RWPE2 (cell line): ENCODE measurements at places on chromosomes 12 and 14.

GRCh38 chr12:62466018-62466593 is 520 bp upstream of the MON2 start:
- no peak for DNase-seq

DNA sequence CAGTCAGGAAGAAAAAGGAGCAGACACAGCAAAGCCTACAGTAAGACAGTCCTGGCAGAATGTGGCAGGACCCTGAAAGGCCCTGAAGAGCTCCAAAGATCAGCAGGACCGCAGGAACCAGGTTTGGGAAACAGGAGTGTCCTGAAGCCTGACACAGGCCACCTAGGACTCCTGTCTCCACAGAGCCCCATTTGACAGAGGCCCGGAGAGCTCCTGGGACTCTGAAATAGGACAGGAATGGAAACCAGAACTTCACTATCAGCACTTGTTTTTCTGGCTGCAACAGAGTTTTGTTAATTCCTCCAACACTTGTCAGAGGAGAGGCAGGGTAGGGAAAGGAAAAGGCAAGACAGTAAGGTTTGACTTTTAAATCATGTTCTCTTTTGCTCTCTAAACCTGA is 12.9 kb downstream of the STXBP6 start:
- no peak for DNase-seq

- no peak for DNase-seq
These were observed 1013.6 kb downstream of the FLRT2 start for GRCh38 chr14:86543521-86543920.

GRCh38 chr12:3173912-3174311 is 96.7 kb downstream of the TSPAN9 start:
- no peak for DNase-seq

DNA sequence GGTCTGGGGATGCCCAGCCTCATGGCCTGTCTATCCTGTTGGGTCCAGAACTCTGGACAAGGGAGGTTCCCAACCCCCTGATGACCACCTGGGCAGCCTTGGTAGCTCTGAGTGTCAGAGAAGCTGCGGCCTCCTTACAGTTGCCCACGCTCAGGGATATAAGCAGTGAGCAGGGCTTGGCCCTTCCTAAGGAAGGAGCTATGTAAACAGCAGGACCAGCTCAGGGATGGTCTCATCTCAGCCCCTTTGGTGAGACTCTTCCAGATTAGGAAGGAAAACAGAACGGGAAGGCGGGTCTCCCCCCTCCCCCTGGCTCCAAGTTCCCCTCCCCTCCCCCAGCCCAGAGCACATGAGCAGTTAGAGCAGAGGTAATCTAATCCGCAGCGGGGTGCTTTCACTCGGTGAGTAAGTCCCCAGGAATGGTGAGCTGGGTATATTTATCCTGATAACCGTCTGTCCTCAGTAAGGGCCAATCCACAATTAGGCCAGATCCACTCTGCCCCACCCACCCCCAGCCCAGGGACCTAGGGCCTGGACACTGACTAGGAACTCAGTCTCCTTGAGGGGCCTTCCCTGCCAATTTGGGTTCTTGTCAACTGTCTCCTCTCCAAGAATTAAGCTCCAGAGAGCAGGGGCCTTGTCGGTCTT is 29.5 kb upstream of the RPLP0 start:
- peak; percentile 92 for DNase-seq

GRCh38 chr12:43107026-43107775 is 444.8 kb downstream of the ADAMTS20 start:
- DNase-seq = no peak

DNA sequence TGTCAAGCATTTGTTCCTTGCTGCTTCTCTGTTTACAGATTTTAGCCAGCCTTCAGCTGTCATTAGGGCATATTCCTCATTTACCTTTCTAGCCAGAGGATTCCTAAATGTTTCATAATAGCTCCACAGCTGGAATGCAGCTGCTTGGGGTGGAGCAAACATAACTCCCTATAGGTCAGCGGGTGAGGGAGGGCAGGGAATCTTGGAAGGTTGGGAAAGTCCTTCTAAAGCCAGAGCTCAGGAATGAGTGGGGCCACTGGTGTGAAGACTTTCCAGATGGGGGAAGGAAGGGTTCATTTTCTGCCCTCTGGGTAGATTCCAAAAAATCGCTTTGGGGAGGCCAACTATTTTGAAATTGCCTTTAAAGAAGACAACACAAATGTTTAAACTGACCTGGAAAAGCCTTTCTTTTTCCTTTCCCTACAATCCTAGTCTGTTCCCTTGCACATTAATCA is 16.3 kb upstream of the IRF2BPL start:
- DNase-seq = no peak

GRCh38 chr14:66069036-66069435 is 417.1 kb upstream of the CCDC196 start:
- no peak for DNase-seq

- DNase-seq = no peak
These were observed 1535.9 kb upstream of the FLRT2 start for GRCh38 chr14:83994020-83994419.

DNA sequence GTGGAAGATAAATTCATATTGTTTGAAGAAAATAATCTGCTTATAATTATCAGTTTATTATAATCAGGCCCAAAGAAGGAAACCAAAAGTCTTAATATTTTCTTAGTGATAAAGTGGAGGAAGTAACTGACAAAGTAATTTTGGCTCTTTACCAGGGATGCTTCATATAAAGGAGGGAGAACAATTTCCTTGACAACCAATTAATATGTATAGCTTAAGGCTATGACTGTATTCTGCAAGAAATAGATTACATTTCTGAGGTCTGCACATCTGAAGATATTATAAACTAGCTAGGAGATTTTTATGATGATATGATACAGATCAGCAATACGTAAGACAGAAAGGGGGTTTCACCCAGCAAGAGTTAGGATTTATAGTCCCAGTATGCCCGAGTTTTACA is 90.8 kb downstream of the BICD1 start:
- no peak for DNase-seq

GRCh38 chr12:1496162-1496900 is 98.0 kb downstream of the FBXL14 start:
- peak; percentile 62 for DNase-seq

- no peak for DNase-seq
These were observed 84.5 kb upstream of the AMN1 start for GRCh38 chr12:31813305-31813704.

DNA sequence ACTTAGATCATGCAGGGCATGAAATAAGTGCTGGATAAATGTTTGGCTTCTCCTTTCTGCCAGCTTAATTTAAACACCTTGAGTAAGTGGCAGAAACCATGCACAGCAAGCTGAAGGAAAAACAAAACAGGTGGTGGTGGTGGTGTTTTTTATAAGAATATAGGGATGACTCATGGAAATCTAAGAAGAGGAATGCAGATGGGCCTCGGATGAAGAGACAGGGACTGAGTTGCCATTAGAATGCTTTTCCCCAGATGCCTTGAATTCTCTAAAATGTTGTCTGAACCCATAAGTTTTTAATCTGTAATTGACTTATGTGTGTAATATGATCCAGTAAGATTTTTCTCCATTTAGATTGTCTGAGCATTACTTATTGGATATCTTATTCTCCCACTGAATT is 93.1 kb upstream of the ZDHHC17 start:
- DNase-seq = no peak

- DNase-seq = peak; percentile 50
These were observed 1.4 kb downstream of the HMGA2 start for GRCh38 chr12:65825507-65826352.

GRCh38 chr14:101726295-101726953 is 35.1 kb upstream of the PPP2R5C start:
- no peak for DNase-seq

DNA sequence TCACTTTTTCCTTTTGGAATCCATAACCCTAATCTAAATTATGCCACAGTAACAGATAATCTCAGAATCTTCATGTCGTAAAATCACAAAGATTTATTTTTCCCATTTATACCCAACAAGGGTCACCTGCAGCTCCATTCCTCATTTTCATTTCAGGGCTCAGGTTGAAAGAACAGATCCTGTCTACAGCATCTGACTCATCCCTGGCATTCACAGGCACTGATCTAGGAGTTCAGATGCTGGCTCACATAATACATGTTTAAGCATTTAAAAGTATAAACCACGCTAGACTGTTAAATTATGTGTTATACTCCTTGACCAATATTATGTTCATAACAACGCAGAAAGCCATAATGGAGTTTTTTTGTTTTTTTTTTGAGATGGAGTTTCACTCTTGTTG is 58.3 kb downstream of the STON2 start:
- no peak for DNase-seq

DNA sequence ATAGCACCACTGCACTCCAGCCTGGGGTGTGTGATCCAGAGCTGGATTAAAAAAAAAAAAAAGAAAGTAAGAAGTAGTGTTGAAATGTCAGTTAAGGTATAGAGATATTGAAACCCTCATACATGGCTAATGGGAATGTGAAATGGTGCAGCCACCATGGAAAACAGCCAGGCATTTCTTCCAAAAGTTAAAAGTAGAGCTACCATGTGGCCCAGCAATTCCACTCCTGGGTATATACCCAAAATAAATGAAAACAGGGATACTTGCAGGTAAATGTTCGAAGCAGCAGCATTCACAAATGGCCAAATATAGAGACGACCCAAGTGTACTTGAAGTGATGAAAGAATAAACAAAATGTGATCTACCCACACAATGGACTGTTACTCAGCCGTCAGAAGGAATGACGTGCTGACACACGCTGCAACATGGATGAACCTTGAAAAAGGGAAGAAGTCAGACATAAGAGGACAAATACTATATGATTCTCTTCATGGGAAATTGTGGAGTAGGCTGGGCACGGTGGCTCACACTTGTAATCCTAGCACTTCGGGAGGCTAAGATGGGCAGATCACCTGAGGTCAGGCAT is 15.2 kb downstream of the IL31 start:
- DNase-seq = no peak

DNA sequence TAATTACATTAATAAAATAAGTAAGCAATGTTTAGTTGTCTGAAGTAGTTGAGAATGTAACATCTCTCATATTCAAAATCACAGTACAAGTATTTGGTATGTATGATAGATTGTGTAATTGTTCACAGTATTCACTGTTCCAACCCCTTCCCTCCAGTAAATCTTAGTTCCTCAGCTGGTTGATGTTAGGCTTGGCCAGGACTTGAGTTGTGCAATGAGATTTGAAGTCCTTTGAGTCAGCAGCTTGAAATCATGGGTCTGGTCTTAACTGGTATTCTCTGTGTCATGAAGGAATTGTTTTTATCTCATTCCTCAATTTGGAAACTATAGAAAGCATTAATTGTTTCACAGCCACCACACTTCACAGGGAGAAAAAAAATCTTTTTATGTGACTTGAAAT is 477.1 kb downstream of the FSCB start:
- DNase-seq = no peak

DNA sequence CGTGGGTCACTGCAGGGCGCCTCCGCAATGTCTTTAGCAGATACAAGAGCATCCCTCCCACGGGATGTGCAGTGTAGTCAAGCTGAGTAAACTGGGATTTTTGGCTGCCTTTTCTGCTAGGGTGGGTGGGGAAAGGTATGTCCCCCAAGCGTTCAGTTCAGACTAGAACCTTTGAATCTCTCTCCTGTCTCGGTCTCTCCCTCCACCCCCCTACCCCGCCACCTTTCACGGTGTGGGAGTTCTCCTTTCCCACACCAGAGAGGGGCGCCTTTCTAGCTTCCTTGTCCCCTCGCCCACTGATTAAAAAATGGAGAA is 525 bp upstream of the FAR2 start:
- DNase-seq = no peak

- DNase-seq = no peak
These were observed 43.4 kb downstream of the RIN3 start for GRCh38 chr14:92556863-92557543.

DNA sequence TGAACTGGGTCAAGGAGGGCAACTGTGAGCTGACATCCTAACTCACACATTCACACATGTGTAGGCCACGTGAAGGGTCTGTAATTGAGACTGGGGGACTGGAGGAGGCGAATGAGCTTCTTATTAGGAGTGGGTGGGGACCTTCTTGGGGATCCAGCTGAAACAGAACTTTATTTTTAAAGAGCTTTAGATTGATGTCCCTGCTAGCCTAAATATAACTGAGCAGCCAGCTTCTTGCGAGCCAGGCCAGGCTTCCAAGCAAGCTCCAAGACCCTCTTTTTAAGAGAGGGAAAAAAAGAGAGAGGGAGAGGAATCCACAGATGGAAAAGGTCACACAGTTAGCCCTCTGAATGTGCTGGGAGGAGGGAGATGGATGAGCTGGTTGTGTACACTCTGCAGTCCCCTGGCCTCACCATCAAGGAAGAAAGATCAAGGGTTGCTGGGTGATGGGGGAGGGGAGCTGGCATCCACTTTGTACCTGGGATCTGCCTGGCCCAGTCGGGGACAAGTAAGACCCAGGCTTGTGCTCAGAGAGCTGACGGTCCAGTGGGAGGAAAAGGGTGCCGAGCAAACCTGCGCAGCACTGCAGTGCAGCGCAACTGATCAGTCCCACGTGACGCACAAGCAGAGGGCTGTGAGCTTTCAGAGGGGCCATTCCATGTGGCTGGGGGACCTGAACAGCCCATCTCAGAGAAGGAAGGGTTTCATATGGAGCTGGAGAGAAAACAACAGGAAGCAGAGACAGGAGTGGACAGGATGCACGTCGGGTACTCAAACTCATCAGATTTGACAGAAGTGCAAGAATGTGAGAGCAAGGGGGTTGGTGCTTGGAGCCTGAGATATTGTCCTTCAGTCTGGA is 154.5 kb downstream of the ZFP36L1 start:
- no peak for DNase-seq

DNA sequence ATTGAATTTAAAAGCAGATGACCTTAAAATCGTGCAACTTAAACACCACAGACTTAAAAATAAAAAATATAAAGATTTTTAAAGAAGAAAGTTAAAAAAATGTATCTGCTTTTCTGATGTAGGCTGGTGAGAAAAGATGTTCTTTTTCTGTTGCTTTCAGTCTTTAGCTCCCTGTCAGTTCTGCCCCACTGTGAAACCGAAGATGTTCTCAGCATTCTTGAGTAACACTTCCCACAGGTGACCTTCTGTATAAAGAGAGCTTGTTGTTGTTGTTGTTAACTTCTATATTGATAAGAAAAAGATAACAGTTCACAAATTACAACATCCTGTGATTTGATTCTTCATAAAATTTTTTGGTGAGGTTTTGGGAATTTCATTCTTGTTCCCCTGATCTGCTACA is 377.9 kb upstream of the RGS6 start:
- no peak for DNase-seq

DNA sequence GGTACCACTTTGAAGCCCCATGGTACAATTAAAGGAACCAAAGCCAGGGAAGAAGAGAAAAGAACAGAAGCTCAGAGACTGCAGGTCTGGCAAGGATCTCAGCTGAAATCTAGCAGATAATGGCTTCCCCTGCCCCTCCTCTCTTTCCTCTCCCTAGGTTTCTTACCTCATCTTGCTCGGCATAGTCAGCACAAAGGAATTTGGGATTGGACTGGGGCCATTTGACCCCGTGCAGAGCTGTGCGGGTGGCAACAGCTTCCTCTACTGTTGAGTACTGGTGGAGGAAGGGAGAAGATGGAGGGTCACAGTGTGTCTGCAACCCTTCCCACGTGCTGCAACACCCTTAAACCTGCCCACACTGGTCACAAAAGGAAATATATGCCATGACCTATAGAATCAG is 4.7 kb upstream of the CDH24 start:
- DNase-seq = peak; percentile 87
